ENCODE measurements at places on chromosomes 3 and 15.

DNA sequence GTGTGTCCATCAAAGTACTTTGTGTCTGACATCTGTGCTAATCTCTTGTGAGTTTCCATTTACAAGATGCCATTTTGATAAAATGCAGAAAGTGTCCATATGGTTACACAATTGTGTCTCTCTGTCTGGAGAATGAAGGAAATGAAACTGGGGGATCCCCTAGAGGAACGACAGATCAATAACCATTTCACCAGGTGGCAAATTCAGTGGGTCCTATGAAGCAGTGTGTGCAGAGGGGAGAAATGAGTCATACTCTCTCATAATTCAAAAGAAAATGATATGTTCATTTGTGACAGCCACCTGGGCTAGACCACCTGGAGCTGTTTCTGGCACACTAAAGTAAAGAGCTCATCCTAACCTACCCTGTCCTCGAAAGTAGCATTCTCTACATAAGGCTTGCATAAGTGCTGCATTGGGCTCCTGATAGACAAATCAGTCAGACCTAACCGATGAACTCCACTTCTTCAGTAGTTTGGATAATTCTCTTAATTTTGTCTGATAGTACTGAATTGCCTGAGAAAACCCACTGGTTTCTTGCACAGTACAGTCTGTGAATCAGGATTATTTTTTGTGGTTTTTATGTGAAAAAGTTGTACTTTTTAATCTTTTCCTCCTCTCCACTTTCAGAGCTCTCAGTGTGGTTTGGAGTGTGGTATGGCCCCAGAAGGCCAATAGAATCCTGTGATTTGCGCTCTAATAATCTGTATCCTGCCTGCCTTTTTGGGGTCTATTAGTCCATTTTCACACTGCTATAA is 10.3 kb upstream of the CD47 start:
- no peaks in the 10 kb centered on the region for H3K36me3 ChIP-seq
- H3K4me3 ChIP-seq = no peak overlapping the region
- no peak for DNase-seq
- H3K27ac ChIP-seq = no peak overlapping the region
- peaks cover 54% of the 10 kb centered on the region for H3K4me1 ChIP-seq

- H3K27ac ChIP-seq = no peak overlapping the region
- H3K4me3 ChIP-seq = peak overlapping the region; percentile 78
- no peaks in the 10 kb centered on the region for H3K36me3 ChIP-seq
- peaks cover 15% of the 10 kb centered on the region for H3K4me1 ChIP-seq
Observed at GRCh38 chr3:22372292-22373062, 621.5 kb upstream of the ZNF385D start.

- no peak overlapping the region for H3K4me3 ChIP-seq
- peaks cover 17% of the 10 kb centered on the region for H3K36me3 ChIP-seq
- no peaks in the 10 kb centered on the region for H3K27me3 ChIP-seq
- H3K4me1 ChIP-seq = peaks cover 55% of the 10 kb centered on the region
- H3K27ac ChIP-seq = no peak overlapping the region
- DNase-seq = no peak
Observed at GRCh38 chr3:182570946-182571594, 222.2 kb upstream of the ATP11B start.

GRCh38 chr3:122219242-122219872 is 35.9 kb downstream of the CASR start:
- H3K27me3 ChIP-seq = peaks cover 31% of the 10 kb centered on the region
- no peaks in the 10 kb centered on the region for H3K36me3 ChIP-seq
- no peak overlapping the region for H3K4me3 ChIP-seq
- no peak overlapping the region for H3K27ac ChIP-seq
- no peak for DNase-seq
- H3K4me1 ChIP-seq = no peaks in the 10 kb centered on the region

DNA sequence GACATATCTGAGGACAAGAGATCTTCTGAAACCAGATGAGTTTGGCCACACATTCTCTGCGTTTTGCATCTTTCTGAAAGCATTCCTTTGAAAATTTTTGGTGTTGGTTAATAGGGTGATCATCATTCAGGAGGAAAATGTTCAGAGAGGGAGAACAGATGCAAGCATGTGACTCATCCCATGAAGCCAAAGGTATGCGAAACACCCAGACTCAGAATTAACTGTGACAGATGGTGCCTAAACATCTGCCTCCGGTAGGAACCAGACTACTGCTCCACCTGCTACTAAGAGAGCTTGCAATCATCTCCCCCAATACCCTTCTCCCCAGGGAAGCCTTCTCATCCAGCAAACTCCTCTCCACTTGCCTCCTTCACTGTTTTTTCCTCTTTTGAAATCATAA is 46.2 kb downstream of the TRIM69 start:
- no peak for DNase-seq
- H3K27ac ChIP-seq = no peak overlapping the region
- H3K4me3 ChIP-seq = no peak overlapping the region
- H3K27me3 ChIP-seq = peaks cover 21% of the 10 kb centered on the region

- no peak for DNase-seq
- H3K36me3 ChIP-seq = peaks cover 1% of the 10 kb centered on the region
- peaks cover 21% of the 10 kb centered on the region for H3K4me1 ChIP-seq
- H3K4me3 ChIP-seq = peak overlapping the region; percentile 96
Observed at GRCh38 chr3:10319804-10320203, 1.1 kb downstream of the SEC13 start.

DNA sequence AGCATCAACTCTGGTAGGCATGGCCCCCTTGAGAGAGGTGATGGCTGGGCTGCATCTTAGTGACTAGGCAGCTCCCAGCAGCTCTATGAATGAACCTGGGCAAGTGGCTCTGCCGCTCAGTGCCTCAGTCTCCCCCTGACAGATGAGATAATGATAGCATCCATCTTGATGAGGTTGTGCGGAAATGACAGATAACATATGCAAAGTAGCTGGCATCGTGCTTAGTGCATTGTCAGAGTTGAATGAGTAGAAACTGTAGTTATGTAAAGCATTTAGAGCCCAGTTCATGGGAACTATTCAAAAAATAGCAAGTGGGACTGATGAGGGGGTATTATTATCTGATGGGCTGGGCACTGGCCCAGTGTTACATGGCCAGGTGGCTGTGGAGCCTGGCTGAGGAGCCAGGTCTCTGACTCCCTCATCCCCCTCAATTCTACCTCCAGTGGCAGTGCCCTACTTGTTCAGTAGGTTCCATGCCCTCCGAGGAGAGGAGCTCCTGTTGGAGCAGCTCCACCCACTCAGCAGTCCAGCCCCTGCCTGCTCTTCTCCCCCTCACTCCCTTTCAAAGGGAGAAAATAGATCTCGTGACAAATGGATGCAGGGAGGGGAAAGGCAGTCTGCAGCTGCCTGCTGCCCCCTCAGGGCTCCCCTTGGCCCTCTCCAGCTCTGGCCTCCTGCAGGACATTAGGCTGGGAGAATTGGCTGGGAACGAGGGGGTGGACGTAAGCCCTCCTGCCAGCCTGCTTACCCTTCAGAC is 6.6 kb downstream of the PRKCD start:
- H3K27me3 ChIP-seq = no peaks in the 10 kb centered on the region
- no peak for DNase-seq
- peaks cover 78% of the 10 kb centered on the region for H3K4me1 ChIP-seq
- H3K36me3 ChIP-seq = no peaks in the 10 kb centered on the region
- peak overlapping the region; percentile 98 for H3K27ac ChIP-seq

DNA sequence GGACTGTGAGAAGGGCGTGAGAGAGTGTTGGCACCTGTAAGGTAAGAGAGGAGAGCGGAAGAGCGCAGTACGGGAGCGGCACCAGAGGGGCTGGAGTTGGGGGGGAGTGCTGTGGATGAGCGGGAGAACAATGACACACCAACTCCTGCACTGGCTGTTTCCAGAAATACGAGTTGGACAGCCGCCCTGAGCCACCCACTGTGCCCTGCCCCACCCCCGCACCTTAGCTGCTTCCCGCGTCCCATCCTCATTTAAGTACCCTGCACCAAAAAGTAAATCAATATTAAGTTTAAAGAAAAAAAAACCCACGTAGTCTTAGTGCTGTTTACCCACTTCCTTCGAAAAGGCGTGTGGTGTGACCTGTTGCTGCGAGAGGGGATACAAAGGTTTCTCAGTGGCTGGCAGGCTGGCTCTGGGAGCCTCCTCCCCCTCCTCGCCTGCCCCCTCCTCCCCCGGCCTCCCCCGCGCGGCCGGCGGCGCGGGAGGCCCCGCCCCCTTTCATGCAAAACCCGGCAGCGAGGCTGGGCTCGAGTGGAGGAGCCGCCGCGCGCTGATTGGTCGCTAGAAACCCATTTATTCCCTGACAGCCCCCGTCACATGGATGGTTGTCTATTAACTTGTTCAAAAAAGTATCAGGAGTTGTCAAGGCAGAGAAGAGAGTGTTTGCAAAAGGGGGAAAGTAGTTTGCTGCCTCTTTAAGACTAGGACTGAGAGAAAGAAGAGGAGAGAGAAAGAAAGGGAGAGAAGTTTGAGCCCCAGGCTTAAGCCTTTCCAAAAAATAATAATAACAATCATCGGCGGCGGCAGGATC is at the start of gene SOX2:
TSS of gene SOX2 (plus strand) at position 601 of the 811 bp plus-strand sequence. CDS start 436 bp downstream, outside the sequence.
- no peaks in the 10 kb centered on the region for H3K36me3 ChIP-seq
- H3K4me3 ChIP-seq = no peak within 1 kb of the TSS
- H3K27ac ChIP-seq = peak within 1 kb of the TSS; percentile 82
- peak; percentile 88 for DNase-seq
- H3K27me3 ChIP-seq = peaks cover 65% of the 10 kb centered on the region
- H3K4me1 ChIP-seq = peaks cover 56% of the 10 kb centered on the region

DNA sequence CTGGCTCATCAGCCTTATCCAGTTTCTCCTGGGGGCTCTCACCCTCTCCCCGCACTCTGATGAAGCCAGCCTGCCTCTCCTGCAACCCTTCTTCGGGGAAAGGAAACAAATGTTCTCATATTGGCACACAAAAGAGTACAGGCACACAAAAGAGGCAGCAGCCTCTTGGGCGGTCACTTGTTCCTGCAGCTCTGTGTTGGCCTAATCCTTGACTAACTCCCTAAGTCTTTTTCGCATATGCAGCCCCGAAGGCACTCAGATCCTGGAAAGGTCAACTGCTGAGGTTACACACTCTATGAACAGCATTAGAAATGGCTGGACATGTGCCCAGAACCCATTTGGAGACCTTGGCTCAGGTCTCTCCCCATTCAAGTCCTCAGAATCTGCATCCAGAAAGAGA is 7.4 kb upstream of the CAMP start:
- H3K36me3 ChIP-seq = no peaks in the 10 kb centered on the region
- no peak overlapping the region for H3K4me3 ChIP-seq
- DNase-seq = no peak

GRCh38 chr15:44676676-44677075 is 13.2 kb upstream of the SPG11 start:
- no peak overlapping the region for H3K4me3 ChIP-seq
- no peak overlapping the region for H3K27ac ChIP-seq
- no peak for DNase-seq
- no peaks in the 10 kb centered on the region for H3K36me3 ChIP-seq

- H3K4me1 ChIP-seq = no peaks in the 10 kb centered on the region
- H3K27me3 ChIP-seq = peaks cover 3% of the 10 kb centered on the region
- no peaks in the 10 kb centered on the region for H3K36me3 ChIP-seq
- no peak for DNase-seq
- no peak overlapping the region for H3K27ac ChIP-seq
Observed at GRCh38 chr15:38196076-38196475, 56.6 kb upstream of the SPRED1 start.

DNA sequence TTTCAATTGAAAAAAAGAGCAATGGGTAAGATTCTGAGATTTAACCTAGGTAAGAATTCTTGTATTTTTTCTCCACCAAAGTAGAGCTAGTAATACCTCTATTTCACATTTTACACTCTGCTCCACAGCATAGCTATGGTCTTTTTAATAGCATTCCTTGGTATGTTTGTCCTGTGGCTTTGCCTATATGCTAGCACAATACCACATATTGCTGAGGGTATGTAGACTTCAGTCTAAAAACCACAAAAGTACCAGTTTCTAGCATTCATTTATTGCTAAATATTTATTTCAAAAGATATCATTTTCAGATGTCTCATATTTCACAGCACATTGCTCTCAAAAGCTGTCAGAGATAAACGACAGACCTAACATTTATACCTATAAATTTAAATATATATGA is 18.2 kb upstream of the EOGT start:
- H3K27ac ChIP-seq = no peak overlapping the region
- H3K4me3 ChIP-seq = no peak overlapping the region

GRCh38 chr3:85254738-85255137 is 295.9 kb downstream of the CADM2 start:
- no peak overlapping the region for H3K27ac ChIP-seq
- no peak overlapping the region for H3K4me3 ChIP-seq
- no peaks in the 10 kb centered on the region for H3K4me1 ChIP-seq
- DNase-seq = no peak
- H3K36me3 ChIP-seq = no peaks in the 10 kb centered on the region

GRCh38 chr15:45197512-45197911 is 9.7 kb upstream of the SHF start:
- H3K27ac ChIP-seq = no peak overlapping the region
- H3K27me3 ChIP-seq = peaks cover 9% of the 10 kb centered on the region
- no peak overlapping the region for H3K4me3 ChIP-seq
- no peaks in the 10 kb centered on the region for H3K36me3 ChIP-seq

GRCh38 chr3:123375014-123375940 is 73.6 kb downstream of the ADCY5 start:
- no peak overlapping the region for H3K4me3 ChIP-seq
- H3K4me1 ChIP-seq = peaks cover 38% of the 10 kb centered on the region
- no peak for DNase-seq
- no peaks in the 10 kb centered on the region for H3K36me3 ChIP-seq

DNA sequence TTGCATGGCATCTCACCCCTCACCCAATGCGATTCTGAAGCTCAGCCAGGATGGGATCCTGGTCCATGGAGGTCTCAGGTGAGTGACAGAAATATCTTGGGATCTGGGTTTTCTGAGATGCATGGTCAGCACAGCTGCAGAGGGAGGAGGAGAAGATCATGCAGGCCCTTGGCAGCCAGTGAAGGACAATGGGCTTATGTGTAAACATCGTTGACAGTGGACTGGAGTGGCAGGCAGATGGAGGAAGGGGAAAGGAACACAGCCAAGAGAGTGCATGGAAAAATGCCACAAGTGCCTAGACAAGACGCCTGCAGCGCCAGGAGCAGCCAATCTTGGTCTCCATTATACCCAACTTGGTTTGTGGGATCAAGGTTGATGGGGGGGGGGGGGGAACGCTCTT is 347.9 kb downstream of the MCTP2 start:
- peaks cover 19% of the 10 kb centered on the region for H3K4me1 ChIP-seq
- peaks cover 3% of the 10 kb centered on the region for H3K27me3 ChIP-seq
- no peak overlapping the region for H3K4me3 ChIP-seq
- H3K27ac ChIP-seq = no peak overlapping the region

GRCh38 chr3:54458357-54458756 is 336.0 kb downstream of the CACNA2D3 start:
- no peaks in the 10 kb centered on the region for H3K4me1 ChIP-seq
- no peak overlapping the region for H3K4me3 ChIP-seq
- no peak overlapping the region for H3K27ac ChIP-seq
- H3K27me3 ChIP-seq = peaks cover 6% of the 10 kb centered on the region

- H3K27me3 ChIP-seq = peaks cover 4% of the 10 kb centered on the region
- H3K27ac ChIP-seq = no peak overlapping the region
- no peaks in the 10 kb centered on the region for H3K36me3 ChIP-seq
- H3K4me1 ChIP-seq = peaks cover 8% of the 10 kb centered on the region
- H3K4me3 ChIP-seq = no peak overlapping the region
Observed at GRCh38 chr3:34073111-34073510, 274.7 kb downstream of the PDCD6IP start.

- no peak for DNase-seq
- no peak overlapping the region for H3K4me3 ChIP-seq
- H3K4me1 ChIP-seq = peaks cover 13% of the 10 kb centered on the region
- H3K36me3 ChIP-seq = no peaks in the 10 kb centered on the region
Observed at GRCh38 chr3:196440041-196440537, 7.9 kb upstream of the UBXN7 start.

GRCh38 chr15:63913786-63914315 is 80.1 kb upstream of the HERC1 start:
- no peak overlapping the region for H3K27ac ChIP-seq
- H3K27me3 ChIP-seq = peaks cover 3% of the 10 kb centered on the region
- H3K4me3 ChIP-seq = no peak overlapping the region
- H3K4me1 ChIP-seq = peaks cover 52% of the 10 kb centered on the region
- no peak for DNase-seq
- H3K36me3 ChIP-seq = no peaks in the 10 kb centered on the region
